ENCODE measurements at places on chromosomes 1 and 21.

GRCh38 chr1:87806379-87807094, 477.9 kb downstream of the LMO4 start:
- no peak for DNase-seq

DNA sequence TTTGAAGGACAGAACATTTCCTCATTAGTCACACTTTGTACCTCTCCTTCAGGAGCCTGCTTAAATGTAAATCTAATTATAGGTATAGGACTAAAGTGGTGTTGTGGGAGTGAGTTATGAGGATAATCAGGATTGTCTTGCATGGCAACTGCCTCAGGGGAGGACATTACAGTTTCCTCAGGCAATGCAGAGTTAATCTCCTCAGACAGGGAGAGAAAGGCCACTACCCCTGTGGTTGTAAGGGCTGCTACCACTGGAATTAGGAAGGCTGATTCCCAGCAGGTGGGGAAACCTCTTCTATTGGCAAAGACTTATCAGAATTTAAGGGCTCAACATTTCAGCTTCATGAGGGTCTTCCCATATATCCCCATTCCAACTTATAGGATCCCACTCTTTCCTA, 286.8 kb upstream of the PBX1 start:
- DNase-seq = no peak

- no peak for DNase-seq
Measured at GRCh38 chr1:247529771-247530355, 6.4 kb downstream of the OR2C3 start.

DNA sequence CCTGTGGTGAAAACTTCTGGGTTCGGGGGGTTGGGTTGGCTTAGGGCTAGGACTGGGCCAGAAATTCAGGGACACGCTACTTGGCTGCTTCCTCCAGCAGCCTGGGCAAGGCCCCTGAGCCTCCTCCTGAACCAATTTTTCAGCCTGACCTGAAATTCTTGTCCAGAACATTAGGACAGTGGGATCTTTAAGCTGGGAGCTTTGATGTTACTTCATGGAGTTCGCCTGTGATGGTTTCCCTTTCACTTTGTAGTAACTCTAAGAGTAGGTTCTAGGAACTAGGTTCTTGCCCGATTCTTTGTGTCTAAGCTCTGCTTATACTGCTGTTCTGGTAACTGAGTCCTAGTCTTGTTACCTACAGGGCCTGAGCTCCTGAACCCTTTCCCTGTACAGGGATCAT, 75.3 kb downstream of the S1PR1 start:
- DNase-seq = no peak

DNA sequence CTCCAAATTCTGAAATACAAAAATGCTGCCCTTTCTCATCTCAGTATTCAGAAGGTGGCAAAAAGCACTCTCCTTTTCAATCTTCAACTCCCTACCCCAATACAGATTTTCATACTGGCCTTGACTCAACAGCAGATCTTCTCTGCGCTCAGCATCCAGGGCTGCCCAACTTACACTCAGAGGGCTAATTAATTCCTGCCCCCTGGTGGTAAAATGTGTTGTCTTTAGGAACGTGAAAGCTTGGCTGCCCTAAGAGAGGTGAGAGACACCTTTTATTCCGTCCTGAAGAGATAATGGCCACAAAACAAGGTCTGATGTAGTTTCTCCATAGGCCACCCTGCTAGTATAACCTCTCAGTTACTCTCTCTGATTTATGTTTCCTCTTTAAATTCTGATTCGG, 25.0 kb downstream of the KRTAP24-1 start:
- DNase-seq = peak; percentile 54

Data from NAMALWA (cell line).